ENCODE measurements at places on chromosomes 6 and 20.

- peak; percentile 24 for DNase-seq
These were observed 36.7 kb upstream of the CHD6 start for GRCh38 chr20:41654884-41655283.

DNA sequence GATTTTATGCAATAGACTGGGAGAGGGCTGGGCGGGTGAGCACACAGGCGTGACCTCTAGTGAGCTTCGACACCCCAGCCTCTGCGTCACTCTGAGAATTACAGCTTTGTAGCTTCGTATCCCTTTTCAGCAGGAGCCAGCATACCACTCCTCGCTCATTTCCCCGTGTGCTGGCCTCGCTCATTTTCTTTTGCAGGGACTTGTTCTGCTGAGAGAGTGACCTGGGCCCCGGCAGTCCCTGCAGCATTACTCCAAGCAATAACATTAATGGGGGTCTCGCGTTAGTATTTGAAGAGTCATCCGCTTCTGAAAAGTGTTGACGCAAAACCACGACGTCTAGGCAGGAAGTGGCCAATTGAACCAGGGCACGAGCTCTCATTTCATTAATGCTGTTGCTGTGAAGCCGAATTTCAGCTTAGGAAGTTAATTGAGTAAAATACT lies 193.7 kb downstream of the QKI start:
- no peak for DNase-seq

GRCh38 chr6:152296648-152297376 lies 340.4 kb downstream of the SYNE1 start:
- DNase-seq, result no peak

- DNase-seq, result no peak
These were observed 45.6 kb upstream of the BEND6 start for GRCh38 chr6:56909115-56909907.

DNA sequence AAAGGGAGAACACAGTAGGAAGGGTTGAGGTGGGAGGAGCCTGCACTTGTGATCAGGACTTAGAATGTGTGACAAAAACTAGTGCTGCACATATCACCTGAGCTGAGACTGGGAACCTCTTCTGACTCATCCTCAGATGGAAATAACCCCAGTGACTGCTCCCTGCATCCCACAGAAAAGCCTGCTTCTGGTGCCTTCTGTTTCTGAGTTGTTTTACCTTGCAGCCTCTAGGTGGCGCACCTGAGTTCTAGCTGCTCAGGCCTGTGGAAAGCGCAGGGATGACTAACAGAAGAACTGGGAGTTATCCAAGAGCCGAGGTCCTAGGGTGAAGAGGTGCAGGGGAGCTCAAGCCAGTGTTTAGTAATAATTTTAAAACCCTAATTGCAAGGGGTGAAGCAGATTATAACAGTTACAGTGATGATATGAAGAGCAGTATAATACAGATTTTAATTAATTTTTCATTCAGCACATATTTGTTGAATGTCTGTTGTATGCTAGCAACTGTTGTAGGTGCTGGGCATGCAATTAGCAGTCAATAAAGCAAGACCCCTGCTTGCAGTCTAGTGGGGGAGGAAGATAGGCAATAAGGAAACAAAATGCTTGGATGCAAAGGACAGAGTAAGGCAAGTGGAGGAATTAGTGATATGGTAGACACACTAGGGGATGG lies 302.5 kb downstream of the DHX35 start:
- peak; percentile 86 for DNase-seq

DNA sequence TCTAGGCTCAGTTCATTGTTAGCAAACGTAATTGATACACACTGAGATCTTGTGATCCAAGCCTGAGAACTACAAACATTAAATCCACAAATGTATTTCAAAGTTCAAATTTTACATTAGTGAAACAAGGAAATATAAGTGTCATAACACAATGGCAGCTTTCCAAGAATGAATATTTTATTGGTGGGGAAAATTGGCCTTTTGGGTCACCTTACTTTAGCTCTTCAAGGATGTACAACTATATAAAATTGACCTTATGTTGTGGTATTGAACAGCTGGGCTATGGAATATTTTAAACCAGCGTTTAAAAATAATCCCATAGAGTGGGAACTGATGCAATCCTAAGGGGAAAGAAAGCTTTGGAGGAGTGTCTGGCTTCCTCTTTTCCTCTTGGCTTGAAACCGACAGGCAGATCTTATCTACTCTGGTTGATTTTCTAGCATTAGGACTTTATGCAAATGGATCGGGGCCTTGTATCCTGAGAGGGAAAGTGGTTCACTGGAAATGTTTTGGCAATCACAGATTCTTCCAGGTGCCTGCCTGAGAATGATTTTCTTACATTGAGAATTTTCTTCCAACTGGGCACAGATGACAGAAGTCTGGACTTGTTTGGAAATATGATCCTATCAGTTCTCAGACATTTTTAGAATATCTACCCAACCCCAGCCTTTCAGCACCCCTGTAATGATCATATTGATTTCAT lies 184.8 kb upstream of the ECI2 start:
- peak; percentile 35 for DNase-seq

DNA sequence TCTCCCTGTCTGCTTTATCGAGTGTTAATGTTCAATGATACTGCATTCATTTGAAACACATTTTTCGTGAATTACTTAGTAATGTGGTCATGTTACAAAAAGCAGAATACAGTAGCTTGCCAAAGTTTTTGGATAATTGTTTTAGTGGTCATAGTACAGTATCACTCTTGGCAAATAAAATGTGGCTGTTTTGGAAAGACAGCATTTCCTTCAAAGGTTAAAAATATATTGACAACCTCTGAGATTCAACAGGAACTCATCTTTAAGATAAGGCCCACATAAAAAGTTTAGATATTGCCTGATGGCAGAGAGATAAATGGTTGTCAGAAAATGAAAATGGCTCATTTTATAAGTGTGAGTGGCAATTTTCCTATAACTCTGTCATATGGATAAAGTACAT lies 297.7 kb upstream of the MAN1A1 start:
- DNase-seq, result peak; percentile 48

DNA sequence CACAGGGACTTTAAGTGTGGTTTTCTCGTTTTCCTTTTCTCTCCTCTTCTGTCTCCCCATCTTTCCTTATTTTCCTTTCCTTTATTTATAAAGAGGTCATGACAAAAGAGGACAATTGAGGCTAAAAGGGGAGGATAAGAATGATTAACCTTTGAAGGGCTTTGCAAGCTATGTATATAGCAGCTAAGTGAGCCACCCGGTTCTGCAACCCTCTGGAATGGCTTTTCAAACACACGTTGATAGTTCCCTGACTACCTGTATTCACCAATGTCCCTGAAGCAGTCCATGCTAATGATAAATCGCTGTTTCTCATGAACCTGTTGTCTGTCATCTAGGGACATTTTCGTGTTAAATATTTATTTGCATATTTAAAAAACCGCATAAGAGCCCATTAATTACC lies 124.4 kb upstream of the RALGAPA2 start:
- DNase-seq, result no peak

GRCh38 chr6:51464956-51465355 lies 622.5 kb downstream of the PKHD1 start:
- DNase-seq, result no peak

DNA sequence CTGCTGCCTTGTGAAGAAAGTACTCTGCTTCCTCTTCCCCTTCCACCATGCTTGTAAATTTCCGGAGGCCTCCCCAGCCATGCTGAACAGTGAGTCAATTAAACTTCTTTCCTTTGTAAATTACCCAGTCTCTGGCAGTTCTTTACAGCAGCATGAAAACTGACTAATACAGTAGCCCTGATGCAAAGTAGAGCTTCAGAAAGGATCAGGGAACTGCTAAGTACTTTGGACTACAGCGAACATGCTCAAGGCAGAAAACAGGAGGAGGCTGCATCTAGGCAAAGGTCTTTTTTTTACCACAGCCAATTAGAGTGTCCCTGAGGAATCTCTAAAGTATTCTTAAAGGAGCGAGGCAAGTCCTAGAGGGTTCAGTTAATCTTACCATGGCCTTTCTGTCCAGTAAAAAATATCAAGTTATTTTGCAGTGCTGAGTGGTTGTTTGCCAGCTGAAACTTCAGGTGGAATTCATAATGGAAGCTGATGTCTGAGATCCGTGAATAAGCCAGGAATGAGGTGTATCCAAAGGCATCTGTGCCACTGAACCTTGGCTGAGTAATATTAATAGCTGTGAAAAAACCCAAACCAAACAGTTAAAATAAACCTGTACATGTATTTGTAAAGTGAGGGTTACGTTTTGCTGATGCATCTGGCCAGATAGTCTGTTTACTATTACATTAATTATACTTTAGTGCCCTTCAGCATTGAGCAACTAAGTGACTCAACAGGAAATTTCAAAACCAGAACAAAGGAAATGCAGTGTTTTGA lies 170.4 kb downstream of the PHF3 start:
- DNase-seq, result peak; percentile 51

DNA sequence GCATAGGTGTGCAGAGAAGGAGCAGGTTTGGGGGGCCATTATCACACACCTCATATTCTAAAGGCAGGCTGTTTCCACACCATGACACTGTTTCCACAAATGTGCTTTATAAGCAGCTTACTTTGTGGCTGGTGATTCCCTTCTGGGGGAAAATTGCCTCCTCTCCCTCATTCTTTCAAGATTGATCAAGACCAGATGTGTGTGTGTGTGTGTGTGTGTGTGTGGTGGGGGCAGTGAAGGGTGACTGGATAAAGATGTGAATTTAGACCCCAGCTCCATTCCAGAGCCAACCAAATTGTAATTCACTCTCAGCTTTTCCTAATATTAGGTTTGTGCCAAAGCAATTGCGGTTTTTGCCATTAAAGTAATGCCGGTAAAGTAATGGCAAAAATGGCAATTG lies 45.6 kb downstream of the EDN3 start:
- DNase-seq, result no peak

- no peak for DNase-seq
These were observed 23.7 kb upstream of the RBPJL start for GRCh38 chr20:45282700-45283550.

DNA sequence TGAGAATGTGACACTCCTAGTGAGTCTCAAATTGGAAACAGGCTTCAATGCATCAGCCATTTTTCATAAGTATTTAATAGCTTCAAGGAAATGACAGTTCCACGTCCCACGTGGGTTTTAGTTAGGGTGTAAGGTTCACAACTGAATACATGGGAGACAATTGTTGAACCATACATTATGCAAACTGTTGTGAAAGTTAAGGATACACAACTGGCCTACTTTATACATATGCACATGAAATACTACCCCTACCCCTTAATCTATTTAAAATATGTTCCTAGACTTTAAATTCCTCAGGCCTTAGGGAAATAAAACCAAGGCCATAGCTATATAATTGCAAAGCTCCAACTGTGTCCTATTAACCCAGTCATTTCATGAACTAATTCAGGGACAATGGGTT lies 436.1 kb downstream of the BTBD3 start:
- DNase-seq, result no peak

- DNase-seq, result no peak
These were observed 174.2 kb downstream of the TSHZ2 start for GRCh38 chr20:53146201-53146891.

DNA sequence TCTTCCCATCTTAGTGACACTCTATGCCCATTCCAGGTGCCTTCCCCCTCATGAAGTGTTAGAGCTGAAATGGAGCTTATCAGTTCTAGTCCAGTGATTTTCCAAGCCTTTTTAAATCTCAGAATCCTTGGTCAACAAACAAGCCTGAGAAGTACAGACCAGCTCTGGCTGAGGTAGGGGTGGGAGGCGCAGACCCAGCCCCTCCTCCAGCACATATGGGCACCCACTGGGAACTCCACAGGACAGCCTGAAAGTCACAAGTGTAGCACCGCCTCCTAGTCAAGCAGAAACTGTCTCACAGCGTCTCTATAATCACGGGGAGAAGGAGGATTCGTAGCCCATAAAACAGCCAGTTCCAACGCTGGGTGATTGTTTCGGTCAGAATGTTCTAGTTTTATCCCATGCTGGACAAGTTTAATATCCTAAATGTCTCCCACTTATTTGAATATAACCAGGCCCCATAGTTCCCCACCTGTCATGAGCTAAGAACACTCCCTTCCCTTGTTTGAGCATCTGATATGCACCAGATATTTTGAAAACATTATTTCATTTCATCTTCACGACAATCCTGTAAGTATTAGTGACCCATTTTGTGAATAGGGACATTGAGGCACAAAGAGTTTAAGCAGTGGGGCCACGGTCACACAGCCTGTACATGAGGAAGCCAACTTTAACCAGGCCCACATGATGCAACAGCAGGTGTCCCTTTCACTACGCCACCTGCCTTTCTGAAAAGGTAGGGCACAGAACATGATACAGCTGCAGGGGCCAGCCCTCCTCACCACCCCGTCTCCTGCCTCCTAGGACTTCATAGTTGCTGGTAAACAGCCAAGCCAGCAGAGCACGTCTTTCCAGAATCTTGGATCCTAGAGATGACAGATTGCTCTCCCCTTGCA lies 40.1 kb downstream of the TRAF3IP2 start:
- no peak for DNase-seq

DNA sequence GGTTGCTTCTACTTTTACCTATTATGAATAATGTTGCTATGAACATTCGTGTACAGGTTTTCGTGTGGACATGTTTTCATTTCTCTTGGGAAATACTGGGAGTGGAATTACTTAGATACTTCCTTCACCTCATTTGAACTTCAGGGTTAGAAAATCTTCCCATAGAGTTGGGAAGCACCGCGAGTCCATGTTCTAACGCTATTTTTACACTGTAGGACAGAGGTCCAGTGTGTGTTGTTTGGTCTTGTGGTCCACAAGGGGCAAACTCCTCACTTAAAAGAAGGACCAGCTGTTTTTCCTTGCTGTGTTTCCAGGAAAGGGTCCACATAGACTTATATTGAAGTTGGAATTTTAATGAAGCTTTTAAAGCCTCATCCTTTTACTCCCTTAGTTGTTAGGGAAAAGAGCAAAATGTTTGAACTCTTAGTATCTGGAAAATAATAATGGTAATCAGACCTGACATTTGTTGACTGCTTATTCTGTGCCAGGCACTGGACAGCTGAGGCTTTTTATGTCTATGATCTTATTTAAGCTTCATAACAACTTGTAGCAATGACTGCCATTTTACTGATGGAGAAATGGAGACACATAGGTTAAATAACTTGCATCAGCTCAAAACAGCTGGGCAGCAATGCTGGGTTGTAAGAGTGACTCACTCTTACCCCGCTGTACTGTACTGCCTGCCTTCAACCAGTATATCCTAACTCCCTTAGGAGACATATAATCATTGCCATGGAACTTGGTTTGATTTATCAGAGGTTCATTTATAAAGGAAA lies 52.0 kb downstream of the CDC5L start:
- peak; percentile 59 for DNase-seq

DNA sequence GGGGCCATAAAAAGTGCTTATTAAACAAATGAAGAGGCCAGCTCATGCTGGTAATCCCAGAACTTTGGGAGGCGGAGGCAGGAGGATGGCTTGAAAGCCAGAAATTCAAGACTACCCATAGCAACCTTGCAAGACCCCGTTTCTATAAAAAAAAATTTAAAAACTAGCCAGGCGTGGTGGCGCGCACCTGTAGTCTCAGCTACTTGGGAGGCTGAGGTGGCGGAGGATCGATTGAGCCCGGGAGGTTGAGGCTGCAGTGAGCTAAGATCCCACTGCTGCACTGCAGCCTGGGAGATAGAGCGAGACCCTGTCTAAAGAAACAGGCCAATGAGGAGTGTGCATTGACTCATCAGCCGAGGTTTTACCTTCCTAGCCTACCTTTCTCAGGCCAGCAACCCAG lies 15.2 kb downstream of the NPEPL1 start:
- DNase-seq, result no peak
